ENCODE measurements at places on chromosomes 3 and 15.

- DNase-seq, result no peak
These were observed 1.0 kb upstream of the ARIH1 start for GRCh38 chr15:72472992-72473610.

GRCh38 chr3:71423151-71423906, 160.2 kb downstream of the FOXP1 start:
- DNase-seq, result no peak

GRCh38 chr3:4950948-4951347, 28.3 kb upstream of the BHLHE40 start:
- DNase-seq, result no peak

DNA sequence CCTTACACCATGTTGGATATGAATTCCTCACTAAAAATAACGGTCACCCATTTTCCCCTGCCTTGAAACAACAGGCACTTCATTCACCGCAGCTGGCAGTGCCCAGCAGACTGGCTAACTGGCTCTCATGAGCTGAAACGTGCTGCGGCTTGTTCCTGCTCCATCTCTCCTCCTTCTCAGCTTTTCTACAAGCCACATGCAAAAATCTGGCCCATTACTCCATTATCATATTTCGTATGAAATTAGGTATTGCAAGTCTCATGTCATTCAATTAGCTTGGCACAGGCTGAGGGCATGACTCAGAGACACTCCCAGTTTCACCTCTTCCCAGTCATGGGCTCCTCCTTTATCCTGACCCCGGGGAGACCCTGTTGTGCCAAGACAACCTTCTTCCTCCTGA, 60.0 kb downstream of the MAGEF1 start:
- DNase-seq, result no peak

GRCh38 chr3:187968883-187969580, 184.9 kb upstream of the LPP start:
- no peak for DNase-seq

DNA sequence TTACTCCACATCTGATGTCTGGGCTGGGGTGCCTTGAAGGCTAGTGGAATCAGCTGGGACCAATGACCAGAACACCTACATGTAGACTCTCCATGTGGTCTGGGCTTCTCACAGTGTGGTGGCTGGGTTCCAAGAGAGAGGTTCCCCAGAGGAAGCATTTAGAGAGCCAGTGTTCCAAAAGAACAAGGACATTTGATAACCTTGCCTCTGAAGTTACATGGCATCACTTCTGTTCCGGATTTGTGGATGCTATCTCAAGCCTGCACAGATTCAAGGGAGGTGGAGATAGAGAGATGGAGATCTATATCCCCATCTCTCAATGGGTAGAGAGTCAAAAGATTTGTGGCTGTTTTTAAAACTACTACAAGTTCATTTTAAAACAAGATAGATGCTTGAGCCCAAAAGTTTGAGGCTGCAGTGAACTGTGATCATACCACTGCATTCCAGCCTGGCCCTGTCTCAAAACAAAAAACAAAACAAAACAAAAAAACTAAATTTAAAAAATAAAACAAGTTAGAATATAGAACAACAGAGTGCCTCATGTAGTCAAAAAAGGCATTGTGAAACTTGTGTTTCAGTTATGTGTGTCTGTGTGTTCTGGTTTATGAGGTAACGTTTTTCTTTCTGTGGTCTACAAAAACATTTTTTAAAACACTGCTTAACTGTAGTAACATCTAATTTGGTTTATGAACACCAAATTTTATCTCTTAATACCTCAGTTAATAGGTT, 44.8 kb downstream of the PDE8A start:
- DNase-seq, result no peak

GRCh38 chr3:69405067-69405466, 19.2 kb upstream of the FRMD4B start:
- no peak for DNase-seq

GRCh38 chr3:20097015-20097414, 56.8 kb downstream of the KAT2B start:
- no peak for DNase-seq

DNA sequence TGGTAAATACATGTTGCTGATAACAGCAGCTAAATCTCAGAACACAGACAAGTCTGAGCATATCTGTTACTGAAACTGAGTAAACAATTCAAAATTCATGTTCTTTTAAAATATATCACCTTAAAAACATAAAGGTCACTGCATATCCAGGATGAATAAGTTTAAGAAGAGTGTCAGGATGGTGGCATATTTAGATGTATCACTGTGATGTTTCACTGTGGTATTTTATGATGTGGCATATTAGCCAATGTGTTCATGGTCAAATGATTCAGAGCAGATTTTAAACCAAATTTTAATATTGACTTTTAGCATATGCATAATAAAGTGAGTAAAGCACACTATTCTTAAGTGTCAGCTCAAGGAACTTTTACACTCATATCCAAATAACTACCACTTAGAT, 346.4 kb upstream of the DPPA4 start:
- no peak for DNase-seq

DNA sequence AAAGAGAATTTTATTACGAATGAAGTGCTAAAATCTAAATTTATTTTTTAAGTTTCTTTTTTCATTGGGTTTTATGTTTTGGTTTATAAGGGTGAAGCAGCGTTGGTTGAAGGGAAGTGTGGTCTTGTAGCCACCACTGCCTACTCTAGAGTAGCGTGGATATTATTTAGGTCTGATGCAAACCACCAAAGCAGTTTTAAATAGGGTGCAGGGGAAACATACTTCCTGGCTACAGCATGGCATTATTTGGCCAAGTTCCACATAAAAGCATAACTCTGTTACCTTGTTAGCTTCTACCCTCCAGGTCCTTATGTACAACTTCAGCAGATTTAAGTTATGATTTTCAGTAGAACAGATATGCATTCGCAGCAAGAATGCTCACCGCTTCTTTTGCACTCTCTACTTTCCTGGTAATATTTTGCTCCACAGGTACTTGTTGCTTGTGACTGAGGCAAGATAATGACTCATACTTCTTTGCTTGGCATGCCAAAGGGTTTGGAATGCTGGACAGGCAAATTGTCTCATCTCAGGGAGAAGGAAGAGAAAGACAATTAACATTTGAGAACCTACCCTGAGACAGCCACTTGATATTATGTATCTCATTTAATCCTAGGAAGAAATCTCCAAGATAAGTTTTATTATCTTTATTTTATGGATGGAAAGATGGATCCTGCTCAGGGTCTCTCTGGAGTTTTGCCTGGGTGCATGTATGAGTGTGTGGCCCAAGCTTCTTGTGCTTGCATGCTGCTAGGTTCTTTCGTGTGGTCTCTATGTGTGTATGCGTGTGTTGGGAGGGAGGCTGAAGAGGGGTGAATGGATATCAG, 5.4 kb downstream of the TGFBR2 start:
- no peak for DNase-seq

GRCh38 chr3:34263101-34263621, 464.7 kb downstream of the PDCD6IP start:
- DNase-seq, result no peak

GRCh38 chr3:193853511-193854219, 260.7 kb downstream of the OPA1 start:
- DNase-seq, result no peak

DNA sequence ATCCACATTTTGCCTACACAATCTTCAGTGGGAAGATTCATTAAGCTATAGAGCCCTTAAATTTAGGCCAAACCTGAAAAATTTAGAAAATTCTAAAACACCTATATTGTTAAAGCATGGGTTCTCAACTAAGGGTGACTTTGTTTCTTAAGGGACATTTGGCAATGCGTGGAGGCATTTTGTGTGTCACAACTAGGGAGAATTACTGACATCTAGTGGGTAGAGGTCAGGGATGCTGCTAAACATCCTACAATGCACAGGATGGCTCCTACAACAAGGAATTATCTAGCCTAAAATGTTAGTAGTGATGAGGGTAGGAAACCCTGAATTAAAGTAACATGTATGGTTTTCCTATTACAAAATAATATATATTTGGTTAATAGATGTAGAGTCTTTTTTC, 55.8 kb downstream of the TBC1D5 start:
- no peak for DNase-seq

GRCh38 chr15:72858205-72858604, 74.6 kb upstream of the ADPGK start:
- DNase-seq, result no peak

DNA sequence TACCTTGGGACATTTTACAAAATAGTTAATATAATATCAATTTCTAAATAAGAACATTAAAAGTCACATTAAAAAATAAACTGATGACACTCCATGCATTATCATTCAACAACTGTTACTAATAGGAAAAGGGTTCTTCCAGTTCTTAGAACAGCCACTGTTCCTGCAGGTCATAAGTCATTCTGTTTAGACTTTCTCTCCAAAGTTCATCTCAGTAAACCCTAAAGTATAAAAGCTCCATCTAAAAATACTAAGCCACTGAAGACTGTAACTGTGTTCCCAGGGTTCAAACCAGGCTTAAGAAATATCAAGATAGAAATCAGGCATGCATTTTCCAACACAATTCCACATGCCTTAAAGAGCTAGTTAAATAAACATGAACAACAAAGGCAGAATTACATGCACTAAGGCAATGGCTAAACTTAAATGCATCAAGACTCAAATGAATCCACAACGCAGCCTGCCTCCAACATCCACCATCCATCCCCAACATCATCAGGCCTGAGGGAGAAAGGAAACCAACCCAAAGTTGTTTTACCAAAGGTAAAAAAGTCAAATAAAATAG, 46.2 kb downstream of the DMXL2 start:
- no peak for DNase-seq
